ENCODE measurements at places on chromosomes 2 and 18.

- DNase-seq = no peak
Observed at GRCh38 chr2:78175645-78176044, 653.5 kb upstream of the LRRTM4 start.

DNA sequence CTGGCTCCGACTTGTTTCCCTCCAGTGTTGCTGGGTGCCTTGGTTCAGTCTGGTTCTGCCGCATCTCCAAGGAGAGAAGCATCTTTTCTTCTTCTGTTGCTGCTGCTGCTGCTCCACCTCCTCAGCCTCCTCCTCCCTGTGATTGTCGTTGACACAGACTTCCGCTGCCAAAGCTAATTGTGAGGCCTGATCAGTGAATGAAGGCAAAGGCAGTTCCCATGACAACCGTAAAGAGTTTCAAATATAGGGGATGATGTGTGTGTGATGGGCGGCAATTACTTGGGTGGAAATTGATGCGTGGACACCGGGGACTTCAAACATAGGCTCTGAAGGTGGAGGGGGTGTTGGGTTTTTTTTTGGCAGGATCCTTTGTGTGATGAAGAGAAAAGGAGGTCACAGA is 13.7 kb downstream of the TET3 start:
- no peak for DNase-seq

DNA sequence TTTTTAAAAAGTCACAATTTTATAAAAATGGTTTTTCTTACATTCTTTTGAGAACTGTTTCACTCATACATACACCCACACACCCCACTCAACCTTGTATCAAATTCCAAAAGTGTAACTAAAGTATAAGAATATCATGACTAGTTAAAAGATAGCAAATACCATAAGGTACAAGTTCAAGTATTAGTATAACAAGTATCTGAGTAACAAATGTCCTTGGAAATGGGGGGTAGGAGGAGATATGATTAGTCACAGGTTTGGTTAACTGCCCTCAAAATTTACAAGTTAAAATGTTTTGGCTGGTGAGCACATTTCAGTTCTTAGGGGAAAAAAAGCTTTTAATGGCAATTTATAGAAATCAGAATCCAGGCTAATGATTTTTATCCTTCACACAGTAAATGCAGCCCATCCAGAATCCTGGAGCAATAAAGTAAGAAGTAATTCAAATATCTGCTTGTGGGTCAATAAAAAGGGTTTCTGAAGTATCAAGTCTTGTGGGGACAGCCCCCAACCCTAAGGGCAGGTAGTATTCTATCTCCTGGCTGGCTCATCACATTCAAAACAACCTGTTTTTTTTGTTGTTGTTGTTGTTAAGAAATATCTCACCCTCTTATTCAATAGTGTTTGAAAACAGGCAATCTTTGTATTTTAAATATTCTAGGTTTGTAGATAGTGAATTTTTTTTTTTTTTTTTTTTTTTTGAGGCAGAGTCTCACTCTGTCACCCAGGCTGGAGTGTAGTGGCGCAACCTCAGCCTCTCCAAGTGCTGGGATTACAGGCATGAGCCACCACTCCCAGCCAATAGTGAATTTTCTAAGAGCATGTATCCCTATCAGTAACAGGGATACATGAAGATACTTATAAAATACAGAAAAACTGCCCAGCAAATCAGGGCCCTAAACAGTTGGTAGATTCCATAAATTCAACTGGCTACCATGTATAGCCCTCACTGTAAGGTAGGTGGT is 14.5 kb downstream of the IAH1 start:
- no peak for DNase-seq

DNA sequence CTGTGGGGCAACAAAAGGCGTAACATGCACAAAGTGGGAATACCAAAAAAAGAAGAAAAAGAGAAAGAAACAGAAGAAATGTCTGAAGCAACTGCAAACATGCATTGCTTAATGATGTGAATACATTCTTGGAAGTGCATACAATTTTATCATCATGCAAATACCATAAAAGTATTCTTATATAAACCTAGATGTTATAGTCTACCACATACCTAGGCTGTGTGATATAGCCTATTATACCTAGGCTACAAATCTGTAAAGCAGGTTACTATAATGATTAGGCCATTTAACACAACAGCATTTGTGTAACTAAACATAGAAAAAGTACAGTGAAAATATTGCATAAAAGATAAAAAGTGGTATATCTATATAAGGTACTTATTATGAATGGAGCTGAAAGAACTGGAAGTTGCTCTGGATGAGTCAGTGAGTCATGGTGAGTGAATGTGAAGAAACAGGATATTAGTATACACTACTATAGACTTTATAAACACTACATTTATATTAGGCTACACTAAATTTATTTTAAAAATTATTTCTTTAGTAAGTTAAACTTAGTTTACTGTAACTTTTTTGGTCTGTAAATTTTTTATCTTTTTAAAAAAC is 319.4 kb upstream of the KCNH7 start:
- DNase-seq = no peak

- no peak for DNase-seq
Observed at GRCh38 chr2:226142463-226142862, 657.2 kb downstream of the IRS1 start.

DNA sequence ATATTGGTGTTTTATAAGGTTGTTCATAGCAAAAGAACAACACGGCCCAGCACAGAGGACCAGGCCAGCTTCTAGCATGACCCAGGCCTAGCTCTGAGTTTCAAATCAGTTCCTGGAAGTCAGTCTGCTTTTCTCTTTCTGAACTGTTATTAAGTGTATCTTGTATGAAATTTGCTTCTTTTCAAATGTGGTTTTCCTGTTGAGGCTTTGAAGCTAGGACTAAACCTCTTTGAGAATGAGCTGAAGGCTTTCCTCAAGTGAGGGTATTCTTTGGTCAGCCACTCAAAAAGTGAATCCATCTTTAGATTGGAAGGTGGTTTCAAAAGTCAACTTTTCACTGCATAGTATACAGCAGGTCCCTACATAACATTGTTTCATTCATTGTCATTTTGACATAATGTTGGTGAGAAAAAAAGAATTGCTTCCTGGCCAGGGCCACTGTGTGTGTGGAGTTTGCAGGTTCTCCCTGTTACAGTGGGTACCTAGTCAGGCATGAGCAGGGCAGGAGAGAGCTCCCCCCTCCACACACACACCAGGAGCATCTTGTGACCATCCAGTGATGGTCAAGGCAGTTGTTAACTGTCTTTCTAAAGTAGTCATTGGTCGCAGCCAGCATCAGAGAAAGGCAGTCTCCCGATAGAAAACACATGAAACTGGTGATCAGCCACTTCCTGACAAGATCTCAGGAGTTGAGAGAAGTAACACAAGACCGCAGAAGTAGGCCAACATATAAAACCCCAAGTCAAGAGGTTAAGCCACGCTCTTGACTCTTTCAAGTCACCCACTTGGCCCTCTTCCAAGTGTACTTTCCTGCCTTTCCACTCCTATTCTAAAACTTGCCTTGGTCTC is 6.7 kb upstream of the ACAA2 start:
- no peak for DNase-seq

DNA sequence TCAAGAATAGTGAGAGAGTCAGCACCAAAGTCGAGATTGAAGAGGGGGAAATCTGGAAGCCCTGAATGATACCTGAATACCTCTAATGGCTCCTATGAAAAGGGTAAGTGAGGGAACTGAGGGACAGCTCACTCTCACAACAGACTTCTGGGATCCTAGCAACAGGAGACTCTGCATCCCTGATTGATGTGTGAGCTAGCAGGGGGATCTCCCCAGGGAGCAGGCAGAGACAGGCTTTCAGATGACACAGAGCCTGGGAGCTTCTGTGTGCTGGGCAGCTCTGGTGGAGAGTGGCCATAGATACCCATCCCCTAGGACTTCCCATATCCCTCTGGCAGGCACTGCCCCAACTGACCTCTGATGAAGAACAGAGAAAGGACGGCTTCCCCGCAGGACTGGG is 206.2 kb downstream of the EXOC6B start:
- no peak for DNase-seq

GRCh38 chr2:109143214-109144187 is 14.5 kb downstream of the SH3RF3 start:
- no peak for DNase-seq

DNA sequence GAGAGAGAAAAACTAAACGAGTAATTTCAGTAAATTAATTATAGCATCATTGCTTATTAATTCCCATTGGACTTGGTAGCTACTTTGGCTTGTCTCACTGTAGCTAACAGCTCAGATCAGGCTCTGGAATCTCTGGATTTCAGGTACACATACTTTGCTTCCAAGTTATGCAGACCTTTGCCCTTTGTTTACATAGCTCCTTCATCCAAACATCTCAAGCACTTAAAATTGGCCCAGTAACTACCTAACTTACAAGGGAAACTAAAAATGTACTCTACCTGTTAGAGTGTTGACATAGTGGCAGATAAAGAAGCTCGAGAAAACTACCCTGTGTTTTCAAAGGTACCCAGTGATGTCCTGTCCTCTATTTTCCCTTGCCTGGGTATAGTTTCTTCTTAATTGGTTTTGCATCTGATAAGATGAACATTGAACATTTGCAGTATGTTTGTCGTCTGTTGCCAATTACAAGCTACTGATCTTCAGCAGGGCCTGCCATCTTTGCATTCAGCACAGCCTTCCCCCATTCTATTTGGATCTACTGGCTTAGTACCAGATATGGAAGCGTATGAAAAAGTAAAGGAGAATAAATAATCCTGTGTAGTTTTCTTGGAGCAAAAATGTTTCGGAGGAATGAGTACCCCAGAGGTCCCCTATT is 601.5 kb upstream of the FANCL start:
- no peak for DNase-seq

GRCh38 chr2:27407798-27408491 is 1.4 kb downstream of the PPM1G start:
- no peak for DNase-seq
